ENCODE measurements at places on chromosomes 11 and 22.

- no peak for DNase-seq
Observed at GRCh38 chr11:125457814-125458343, 38.2 kb downstream of the FEZ1 start.

DNA sequence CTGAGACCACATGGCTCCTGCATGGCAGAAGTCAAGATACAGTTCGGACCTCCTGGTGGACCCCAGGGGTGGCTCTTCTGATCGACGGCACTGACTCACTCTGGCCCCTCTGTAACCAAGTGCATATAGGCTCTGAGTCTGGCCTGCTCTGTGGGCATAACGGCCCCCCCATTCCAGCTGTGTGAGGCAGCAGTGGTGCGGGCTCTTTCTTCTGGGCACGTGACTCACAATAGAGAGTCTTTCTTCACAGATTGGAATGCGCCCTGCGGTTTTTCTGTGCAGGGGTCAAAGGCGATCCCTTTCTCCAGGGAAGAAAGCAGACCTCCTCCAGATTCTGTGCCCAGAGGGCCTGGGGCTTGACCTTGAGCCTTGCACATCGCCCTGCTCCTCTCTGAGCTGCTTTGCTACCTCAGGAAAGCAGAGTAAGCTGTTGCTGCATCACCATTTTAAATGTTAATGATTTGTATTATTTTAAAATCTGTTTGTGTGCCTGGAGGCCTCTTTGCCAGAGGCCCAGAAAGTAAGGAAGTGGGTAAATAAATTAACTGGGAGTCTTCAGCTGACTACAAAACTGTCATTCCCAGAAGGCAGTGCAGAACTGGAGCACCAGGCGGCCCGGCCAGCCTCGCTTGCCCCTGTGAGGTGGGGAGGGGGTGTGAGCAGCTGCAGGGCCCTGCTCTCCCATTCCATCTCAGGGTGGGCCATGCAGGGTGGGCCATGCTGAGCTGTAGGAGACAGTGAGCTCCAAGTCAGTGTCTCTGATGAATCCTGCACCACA lies 199.0 kb downstream of the GRIK4 start:
- no peak for DNase-seq

DNA sequence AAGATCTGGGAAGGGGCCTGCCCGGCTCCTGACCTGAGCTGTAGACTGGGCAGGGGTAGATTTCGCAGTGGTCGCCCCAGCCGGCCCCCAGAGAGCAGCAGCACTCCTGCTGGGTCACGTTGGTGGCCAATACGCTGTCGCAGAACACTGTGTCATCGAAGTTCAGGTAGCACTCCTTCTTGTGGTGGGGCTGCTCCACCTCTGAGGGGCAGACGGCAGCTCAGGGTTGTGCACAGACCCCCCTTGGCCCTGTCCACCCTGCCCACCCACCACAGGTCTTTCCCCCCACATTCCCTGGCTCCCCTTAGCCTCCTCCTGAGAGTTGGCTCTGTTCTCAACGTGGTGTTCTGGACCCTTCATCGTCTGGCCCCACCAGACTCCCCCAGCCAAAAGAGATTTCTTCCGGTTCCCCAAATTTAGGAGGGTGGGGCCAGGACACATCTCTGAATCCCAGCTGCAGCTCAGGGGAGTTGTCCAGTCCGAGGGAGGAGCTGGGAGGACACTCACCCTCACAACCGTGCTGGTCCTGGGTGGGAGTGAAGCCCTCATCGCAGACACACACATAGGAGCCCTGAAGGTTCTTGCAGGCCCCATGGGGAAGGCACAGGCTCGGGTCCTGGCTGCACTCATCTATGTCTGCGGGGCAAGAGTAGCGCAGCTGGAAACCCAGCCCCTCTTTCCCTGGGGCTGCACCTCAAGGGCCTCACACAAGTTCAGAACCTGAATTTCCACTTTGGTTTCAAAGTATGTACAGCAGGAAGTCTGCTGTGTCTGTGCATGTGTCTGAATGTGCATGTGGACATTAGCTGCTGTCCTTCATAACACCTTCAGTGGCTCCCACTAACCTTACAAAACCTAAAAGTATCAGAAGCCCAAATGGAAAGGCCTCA lies 16.5 kb downstream of the SCYL1 start:
- DNase-seq: no peak

DNA sequence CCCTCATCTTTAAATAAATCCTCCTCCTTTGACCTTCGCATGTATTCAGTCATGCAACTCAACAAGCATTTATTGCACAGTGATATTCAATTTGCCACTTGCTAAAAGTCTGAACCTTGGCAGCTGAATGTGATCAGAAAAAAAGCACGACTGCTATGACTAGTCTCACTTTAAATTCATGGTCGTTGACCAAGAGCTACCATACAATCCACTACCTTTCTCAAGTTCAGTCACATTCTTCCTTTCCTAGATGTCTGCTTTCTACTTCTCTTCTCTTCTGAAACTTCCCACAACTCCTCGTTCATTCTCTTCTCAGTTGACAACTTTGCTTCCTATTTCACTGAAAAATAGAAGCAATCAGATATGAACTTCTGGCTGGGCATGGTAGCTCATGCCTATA lies 2.0 kb upstream of the SAA1 start:
- DNase-seq: no peak

DNA sequence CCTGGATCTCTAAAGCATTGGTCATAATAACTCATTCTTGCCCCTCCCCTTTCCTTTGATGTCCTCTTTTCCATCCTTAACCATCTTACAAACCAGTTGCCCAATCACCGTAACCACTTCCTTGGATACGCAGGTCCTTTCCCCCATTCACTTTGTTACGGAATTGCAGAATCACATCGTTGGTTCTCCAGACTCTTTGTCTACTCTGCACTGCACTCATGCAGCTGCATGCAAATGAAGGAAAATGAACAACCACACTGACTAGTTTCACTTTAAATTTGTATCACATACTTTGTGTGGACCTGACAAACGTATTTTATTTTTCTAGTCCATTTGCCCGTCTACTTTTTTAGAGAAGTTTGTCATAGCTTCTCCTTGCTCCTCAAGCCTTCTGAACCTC lies 69.9 kb downstream of the SLC5A12 start:
- no peak for DNase-seq

- DNase-seq: no peak
Observed at GRCh38 chr11:77377734-77378133, 76.2 kb upstream of the GDPD4 start.

GRCh38 chr11:46987183-46987582 lies 50.6 kb downstream of the CSTPP1 start:
- DNase-seq: no peak

DNA sequence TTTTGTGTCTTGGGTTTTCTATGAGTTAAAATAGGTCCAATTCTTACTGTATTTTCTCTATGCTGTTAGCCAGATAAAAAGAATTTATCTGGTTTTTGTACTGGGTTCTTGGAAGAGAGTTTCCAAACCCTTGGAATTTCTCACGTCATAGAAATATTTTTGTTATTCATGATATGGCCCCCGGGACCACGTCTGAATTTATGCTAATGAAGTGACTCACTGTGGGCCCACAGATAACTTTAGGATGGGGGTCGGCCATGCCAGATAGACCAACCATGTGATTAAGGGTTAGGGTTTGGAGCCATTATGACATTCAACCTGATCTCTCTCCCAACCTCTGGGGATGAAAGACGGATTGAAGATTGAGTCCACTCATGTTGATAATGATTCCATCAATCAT lies 35.6 kb upstream of the DDI1 start:
- no peak for DNase-seq

- DNase-seq: no peak
Observed at GRCh38 chr11:29093416-29094120, 923.3 kb downstream of the KCNA4 start.

Data from natural killer cell treated with Interleukin-12 subunit alpha and Interleukin-12 subunit beta and Interleukin-15 and Interleukin-18, amount 100 ng/mL, for 72 hours (primary cell).